ENCODE measurements at places on chromosomes 13 and 19. TPM values are rescaled to one million over a fixed set of nuclear protein-coding genes. Genes with fewer than 3 reads are reported as not detected.

Gene UPK1A
- not detected for total RNA-seq

Gene S1PR4
- total RNA-seq: 2.7 TPM

Gene MBD3L3
- total RNA-seq: not detected

Gene MYO1F
- 12.0 TPM for total RNA-seq

Gene VSIG10L
- 3.3 TPM for total RNA-seq

Gene COX7A1
- 31.8 TPM for total RNA-seq

- no peak for DNase-seq
Measured at GRCh38 chr13:35984287-35984686, 146.9 kb downstream of the DCLK1 start.

GRCh38 chr13:49248622-49249002 is 887 bp downstream of the CDADC1 start:
- DNase-seq: no peak

- no peak for DNase-seq
Measured at GRCh38 chr19:50322931-50323781, 6.0 kb downstream of the KCNC3 start.

DNA sequence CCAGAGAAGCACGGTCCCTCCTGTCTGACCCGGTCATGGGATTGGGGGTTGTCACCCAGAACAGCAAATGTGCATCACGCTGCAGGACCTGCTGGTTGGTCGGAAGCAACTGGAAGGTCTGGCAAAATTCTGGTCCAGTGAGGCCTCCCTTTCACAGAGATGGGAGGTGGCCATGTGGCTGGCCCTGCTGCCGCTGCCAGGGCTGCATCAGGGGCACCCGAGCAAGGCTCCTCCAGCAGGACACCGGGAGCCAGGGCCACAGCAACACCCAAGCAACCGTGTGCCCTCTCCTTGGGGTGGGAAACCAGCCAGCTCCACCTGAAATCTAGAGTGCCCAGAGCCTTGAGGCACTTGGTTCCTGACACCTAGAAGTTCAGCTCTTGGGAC is 11.5 kb upstream of the GAS6 start:
- no peak for DNase-seq

- DNase-seq: no peak
Measured at GRCh38 chr19:18418029-18418482, 1.1 kb upstream of the SSBP4 start.

DNA sequence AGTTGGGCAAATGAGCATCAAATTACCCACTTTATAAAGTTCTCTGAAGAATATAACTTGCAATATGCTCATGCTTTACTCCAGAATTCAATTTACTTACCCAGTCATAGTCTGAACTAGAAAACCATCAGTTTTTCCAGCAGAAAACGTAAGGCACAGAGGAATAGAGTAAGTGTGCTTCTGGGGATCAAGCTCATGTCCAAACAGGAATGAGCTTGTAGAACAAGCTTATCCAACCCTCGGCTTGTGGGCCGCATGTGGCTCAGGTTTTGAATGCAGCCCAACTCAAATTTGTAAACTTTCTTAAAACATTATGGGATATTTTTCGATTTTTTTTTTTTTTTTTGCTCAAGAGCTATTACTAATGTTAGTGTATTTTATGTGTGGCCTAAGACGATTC is 308.5 kb upstream of the KLF12 start:
- no peak for DNase-seq

DNA sequence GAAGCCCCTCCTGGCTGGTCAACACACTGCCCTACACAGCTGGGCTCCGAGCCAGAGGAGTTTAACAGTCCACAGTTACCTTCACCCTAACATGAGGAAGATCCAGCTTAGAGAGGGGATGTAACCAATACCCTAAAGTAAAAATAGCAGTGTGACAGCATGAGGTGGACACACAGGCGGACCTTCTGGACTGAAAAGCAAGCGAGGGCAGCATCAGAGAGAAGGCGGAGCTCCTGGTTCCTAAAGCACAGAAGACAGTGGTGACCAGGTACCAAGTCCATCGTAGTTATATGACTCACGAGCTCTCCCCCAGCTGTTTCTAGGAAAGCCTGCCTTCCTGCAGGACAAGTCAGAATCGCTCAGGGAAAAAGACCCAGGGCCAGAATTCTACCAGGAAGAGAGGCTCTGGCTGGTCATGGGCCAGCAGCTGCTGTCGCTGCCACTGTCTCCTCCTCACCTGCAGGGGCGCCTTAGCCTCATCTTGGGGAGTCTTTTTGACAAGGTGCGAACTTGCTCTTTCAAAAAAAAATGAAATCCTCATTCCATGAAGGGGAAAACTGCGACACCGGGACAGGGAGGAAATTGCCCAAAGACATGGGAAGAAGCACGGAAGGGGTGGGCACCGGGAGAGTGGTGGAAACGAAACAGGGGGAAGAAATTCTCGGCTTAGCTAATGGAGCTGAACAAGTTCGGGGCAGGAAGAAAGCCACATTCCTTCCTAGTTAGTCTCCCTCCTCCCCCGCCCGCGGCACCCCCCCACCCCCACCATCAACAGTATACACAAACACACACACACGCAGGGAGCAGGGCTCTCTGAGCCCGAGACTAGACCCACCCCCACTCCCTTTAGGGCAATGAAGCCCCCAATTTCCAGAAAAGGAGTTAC is 1.7 kb downstream of the ELL start:
- peak; percentile 77 for DNase-seq

All from adrenal gland (tissue), 19 donors.